ENCODE measurements at places on chromosomes 1 and 21. TPM values are rescaled to one million over a fixed set of nuclear protein-coding genes. Genes with fewer than 3 reads are reported as not detected.

TRPM2 gene
- 2.1 TPM for total RNA-seq

GUCA2B gene
- total RNA-seq = not detected

ALX3 gene
- total RNA-seq = not detected

PPFIA4 gene
- 1.9 TPM for total RNA-seq

GBP2 gene
- total RNA-seq = 0.71 TPM

KIRREL1 gene
- 0.22 TPM for total RNA-seq

VHLL gene
- not detected for total RNA-seq

DNA sequence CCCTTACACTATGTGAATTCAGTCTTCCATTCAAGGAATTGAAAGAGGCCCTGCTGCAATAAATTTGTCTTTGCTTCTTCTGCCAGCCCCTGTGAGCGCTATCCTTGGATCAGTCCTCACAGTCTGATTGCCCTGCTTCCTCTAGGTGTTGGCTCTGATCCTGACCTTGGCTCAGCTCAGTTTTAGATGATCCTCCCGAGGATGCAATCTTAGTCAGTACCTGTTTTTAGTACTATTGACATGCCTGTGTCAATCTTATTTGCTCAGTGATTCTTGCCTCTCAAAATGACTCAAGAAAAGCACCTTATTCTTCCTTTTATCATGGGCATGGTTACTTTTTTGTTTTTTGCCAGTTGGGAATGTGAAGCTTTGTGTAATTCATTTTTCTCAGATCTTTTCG is 101.4 kb upstream of the KCNK1 start:
- no peak overlapping the region for H3K27ac ChIP-seq
- peaks cover 6% of the 10 kb centered on the region for H3K4me1 ChIP-seq
- no peak overlapping the region for H3K4me3 ChIP-seq

GRCh38 chr1:153614906-153615305 is 1.2 kb downstream of the S100A14 start:
- peaks cover 41% of the 10 kb centered on the region for H3K4me1 ChIP-seq
- no peak for DNase-seq

- peaks cover 12% of the 10 kb centered on the region for H3K4me1 ChIP-seq
- DNase-seq = no peak
- H3K27me3 ChIP-seq = no peaks in the 10 kb centered on the region
Observed at GRCh38 chr1:25556791-25557476, 13.5 kb downstream of the LDLRAP1 start.

DNA sequence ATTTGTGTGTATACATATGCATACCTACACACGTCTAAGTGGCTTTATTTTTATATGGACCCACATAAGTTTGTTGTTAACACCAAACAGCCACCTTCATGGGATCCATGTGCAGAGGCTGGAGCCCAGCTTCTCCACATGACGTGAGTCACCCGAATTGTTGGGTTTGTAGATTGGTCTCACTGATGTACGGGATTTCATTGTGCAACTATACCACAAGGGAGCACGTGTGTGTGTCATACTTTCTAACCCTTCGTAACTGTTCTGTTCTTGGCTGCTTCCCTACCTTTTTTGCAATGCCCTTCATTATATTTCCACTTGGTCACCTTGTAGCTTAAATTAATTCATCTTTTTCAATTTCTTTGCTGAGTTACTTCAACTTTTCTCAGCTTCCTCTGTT is 21.0 kb downstream of the SPRTN start:
- no peak for DNase-seq
- no peak overlapping the region for H3K27ac ChIP-seq
- H3K4me1 ChIP-seq = peaks cover 16% of the 10 kb centered on the region
- H3K36me3 ChIP-seq = peaks cover 24% of the 10 kb centered on the region
- no peak overlapping the region for H3K4me3 ChIP-seq

DNA sequence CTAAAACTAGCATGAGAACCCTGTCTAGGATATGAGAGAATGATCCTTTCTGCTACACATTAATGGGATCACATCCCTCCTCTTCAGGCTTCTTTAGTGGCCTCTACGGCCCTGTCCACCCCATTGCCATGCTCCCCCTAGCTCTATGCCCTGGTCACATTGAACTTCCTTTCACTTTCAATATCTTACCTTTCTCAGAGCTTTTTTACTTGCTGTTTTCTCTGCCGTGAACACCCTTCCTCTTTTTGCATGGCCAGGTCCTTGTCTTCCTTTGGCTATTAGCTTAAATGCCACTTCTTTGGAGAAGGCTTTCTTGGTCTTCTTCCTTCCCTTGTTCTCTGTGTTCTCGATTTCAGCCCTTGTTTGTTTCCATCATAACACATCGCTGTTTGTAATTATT is 97.4 kb downstream of the GIPC2 start:
- H3K36me3 ChIP-seq = no peaks in the 10 kb centered on the region
- no peak for DNase-seq
- no peaks in the 10 kb centered on the region for H3K27me3 ChIP-seq
- H3K27ac ChIP-seq = no peak overlapping the region
- no peak overlapping the region for H3K4me3 ChIP-seq

DNA sequence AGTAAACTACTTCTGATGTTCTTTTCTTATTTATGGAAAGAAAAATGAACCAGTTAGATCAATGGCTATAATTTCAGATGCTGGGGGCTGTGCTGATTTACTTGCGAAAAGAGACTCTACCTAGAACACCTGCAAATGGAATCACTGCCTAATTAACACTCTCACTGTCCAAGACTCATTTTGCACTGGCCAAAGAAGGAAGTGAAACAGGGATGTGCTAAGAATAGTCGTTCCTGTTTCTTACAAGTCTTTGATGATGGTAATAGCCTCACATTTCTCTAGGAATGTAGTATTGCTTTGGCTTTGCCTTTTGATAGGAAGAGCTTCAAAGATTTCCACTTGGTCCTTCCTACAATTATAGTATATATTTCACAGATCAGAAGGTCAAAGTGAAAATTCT is 12.7 kb upstream of the TSNAX start:
- H3K4me1 ChIP-seq = peaks cover 3% of the 10 kb centered on the region
- H3K36me3 ChIP-seq = no peaks in the 10 kb centered on the region
- H3K27ac ChIP-seq = no peak overlapping the region
- H3K27me3 ChIP-seq = no peaks in the 10 kb centered on the region
- H3K4me3 ChIP-seq = no peak overlapping the region

DNA sequence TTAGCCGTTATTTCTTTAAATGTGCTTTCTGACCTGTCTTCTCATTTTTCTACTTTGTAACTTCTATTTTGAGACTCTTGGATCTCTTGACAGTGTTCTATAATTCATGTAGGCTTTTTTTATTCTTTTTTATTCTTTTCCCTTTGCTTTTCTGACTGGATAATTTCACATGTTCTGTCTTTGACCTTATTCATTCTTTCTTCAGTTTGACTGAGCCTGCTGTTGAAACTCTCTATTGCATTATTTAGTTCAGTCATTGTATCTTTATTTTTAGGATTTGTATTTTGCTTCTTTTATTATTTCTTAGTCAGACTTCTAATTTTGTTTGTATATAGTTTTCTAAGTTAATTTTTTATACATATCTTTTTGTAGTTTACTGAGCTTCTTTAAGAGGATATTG is 66.1 kb downstream of the DNAH14 start:
- no peak overlapping the region for H3K27ac ChIP-seq
- H3K4me1 ChIP-seq = no peaks in the 10 kb centered on the region
- no peak for DNase-seq

DNA sequence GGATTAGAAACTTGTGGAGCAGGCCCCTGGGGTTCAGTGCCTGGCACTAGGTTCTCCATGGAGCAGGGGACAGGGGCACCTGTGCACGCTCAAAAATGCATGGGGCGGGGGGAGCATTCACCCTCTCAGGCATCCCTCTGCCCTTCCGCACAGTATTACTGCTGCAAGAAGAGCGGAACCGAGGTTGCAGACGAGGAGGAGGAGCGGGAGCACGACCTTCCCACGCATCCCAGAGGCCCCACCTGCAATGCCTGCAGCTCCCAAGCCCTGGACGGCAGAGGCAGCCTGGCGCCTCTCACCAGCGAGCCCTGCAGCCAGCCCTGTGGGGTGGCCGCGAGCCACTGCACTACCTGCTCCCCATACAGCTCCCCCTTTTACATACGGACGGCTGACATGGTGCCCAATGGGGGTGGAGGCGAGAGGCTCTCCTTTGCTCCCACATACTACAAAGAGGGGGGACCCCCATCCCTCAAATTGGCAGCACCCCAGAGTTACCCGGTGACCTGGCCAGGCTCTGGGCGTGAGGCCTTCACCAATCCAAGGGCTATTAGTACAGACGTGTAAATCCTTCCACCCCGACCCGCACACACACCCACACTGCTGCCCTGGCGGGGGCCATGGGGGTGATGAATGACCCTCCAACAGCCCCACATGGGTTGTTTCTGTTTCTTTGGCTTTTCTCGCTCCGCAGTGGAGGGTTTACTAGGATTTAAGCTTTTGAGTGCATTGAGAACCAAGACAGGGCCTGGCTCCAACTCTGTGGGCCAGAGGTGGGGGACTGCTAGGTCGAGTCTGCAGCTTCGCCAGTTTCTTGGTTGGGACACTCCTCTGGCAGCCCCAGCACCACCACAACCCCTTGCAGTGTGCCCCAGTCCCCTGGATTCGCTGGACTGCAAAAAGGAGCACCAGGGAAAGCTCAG is 63.7 kb downstream of the TOR1AIP2 start:
- H3K4me3 ChIP-seq = 0 out of 2 replicates have a peak overlapping the region, but pooled peaks have one; percentile 14
- H3K36me3 ChIP-seq = no peaks in the 10 kb centered on the region

DNA sequence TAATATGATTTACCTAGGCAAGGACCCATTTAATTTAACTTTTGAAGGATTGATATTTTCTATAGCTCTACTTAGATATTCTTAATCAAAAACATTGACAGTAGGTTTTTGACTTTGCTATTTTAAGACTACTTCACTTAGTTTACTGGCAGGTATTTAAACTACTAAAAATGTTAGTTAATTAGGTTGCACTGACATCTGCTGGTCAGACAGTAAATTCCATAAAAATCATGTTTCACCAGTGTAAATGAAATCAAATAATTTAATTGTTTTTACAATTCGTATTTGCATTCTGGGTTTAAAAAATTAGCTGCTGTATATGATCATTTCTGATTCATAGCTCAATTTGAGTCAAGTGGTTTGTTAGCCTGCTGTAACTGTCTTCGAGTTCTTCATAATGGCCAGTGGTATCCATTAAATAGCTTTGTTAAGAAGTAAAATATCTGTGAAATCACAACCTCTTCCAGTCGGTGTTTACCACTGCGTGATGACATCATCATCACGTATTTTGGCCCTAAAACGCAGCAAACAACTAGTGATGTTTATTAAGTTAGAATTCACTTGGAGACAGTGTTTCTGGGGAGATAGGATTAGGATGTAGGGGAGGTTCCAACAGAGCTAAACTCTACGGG is 26.2 kb downstream of the EXTL2 start:
- no peaks in the 10 kb centered on the region for H3K4me1 ChIP-seq
- H3K36me3 ChIP-seq = no peaks in the 10 kb centered on the region
- peak; percentile 9 for DNase-seq
- H3K27ac ChIP-seq = no peak overlapping the region
- no peak overlapping the region for H3K4me3 ChIP-seq
- H3K27me3 ChIP-seq = no peaks in the 10 kb centered on the region

DNA sequence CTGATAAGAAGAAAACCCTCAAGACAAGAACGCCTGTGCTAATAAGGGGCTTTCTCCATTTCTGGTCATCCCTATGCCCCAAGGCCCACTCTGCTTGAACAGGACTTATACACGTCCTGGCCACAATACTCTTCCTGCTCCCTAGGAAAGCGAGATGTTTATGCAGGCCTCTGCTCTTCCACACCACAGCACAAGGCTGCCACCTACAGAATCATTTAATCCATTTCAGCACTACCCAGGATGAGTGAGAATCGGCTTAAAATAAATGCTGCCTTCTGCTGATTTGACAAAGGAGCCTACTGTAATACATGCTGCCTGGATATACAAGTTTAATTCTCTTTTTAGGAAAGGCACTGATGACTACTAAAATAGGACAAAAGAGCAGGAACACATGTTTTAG is 29.4 kb downstream of the FRRS1 start:
- no peaks in the 10 kb centered on the region for H3K4me1 ChIP-seq
- no peaks in the 10 kb centered on the region for H3K27me3 ChIP-seq
- H3K27ac ChIP-seq = no peak overlapping the region
- peaks cover 81% of the 10 kb centered on the region for H3K36me3 ChIP-seq
- peak; percentile 40 for DNase-seq

GRCh38 chr1:117576236-117576635 is 29.6 kb upstream of the TENT5C start:
- H3K36me3 ChIP-seq = no peaks in the 10 kb centered on the region
- H3K4me3 ChIP-seq = no peak overlapping the region
- DNase-seq = no peak
- no peak overlapping the region for H3K27ac ChIP-seq

GRCh38 chr1:36397083-36397377 is 678 bp downstream of the LSM10 start:
- H3K27ac ChIP-seq = peak overlapping the region; percentile 89
- peak overlapping the region; percentile 71 for H3K4me3 ChIP-seq
- no peak for DNase-seq
- H3K4me1 ChIP-seq = peaks cover 20% of the 10 kb centered on the region
- peaks cover 24% of the 10 kb centered on the region for H3K36me3 ChIP-seq

DNA sequence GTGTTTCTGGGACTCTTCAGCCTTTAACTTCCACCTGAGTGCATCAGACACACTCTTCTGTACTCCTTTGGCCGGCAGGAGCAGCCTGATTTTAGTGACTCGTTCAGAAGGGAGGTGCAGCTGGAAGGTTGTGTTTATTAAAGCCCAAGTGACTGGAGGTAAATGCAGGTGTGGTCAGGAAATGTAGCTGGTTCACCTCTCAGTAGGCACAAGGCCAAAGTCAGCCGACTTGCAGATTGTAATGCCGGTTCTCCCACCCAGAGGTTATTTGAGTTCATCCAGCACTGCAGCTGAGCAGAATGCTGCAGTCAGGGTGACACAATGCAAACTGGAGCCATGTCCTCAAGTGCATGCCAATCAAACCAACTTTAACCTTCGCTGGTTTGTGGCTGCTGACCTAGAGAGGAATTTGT is 91.5 kb downstream of the SPATA46 start:
- no peaks in the 10 kb centered on the region for H3K4me1 ChIP-seq
- H3K4me3 ChIP-seq = no peak overlapping the region
- no peak overlapping the region for H3K27ac ChIP-seq
- no peak for DNase-seq

DNA sequence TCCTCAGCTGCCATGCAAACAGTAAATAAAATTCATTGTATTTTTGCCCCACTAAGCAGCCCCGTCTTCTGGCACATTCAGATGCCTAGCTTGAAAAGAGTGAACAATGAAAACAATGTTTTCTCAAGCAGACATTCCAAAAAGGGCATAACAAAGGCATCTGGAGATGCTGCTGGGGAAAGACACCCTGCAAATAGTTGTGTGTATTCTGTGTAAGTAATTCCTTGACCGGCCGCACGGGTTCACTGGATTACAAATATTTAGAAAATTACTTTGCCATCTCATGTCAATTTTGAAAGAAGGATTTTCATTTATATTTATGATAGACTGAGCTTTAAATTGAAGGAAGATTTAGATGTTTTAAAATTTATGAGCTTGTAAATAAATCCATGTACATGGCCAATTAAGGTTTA is 142.2 kb downstream of the SLC45A1 start:
- DNase-seq = no peak
- peaks cover 5% of the 10 kb centered on the region for H3K36me3 ChIP-seq
- no peak overlapping the region for H3K27ac ChIP-seq
- H3K27me3 ChIP-seq = no peaks in the 10 kb centered on the region

All from K562 (cell line).